IPS DF 6.9 (cell line): ENCODE measurements at places on chromosomes 11 and 22.
A peak's percentile ranks its signal among the peaks of the same experiment; 100 is the strongest.

DNA sequence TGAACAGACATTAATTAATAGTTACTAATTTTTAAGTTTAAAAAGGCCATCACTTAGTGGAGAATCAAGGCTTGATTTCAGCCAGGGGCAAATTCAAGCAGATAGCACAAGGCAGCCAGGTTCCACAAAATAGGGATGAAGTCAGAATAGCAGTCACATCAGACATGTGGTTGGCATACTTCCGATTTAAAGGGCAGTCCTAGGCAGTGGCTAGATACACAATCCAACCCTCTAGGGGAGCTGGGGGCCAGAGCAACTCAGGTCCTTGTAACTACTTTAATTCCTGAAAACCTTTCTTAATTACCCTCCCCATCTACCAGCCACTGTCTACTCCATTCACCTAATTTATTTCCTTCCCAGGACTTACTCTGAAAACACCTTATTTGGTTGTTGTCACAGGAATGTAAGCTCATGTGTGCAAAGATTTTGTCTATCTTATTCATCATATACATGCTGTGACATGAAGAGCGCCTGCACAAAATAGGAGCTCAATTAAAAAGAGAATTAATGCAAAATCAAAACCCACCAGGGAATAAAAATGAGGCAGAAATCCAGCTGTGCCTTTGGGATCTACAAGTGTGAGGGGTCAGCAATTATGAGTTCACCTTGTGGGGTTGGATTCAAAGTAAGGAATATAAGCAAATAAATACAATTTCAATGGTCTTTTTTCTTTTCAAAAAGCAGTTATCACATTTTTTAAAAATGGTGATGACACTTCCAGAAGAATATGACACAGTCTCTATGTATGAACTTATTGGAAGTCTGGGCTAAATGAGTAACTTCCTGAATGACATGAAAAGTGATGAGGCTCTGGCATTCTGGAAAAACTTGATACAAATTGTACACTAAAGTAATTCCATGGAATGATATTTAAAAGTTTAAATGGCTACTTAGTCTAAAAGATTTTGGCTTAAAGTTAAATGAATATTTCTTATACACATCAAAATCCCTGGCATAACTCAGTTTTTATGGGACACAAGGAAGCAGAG, 53.8 kb downstream of the COPB1 start:
- no peak for DNase-seq

GRCh38 chr22:50070366-50070765, 12.3 kb upstream of the TTLL8 start:
- no peak for DNase-seq

DNA sequence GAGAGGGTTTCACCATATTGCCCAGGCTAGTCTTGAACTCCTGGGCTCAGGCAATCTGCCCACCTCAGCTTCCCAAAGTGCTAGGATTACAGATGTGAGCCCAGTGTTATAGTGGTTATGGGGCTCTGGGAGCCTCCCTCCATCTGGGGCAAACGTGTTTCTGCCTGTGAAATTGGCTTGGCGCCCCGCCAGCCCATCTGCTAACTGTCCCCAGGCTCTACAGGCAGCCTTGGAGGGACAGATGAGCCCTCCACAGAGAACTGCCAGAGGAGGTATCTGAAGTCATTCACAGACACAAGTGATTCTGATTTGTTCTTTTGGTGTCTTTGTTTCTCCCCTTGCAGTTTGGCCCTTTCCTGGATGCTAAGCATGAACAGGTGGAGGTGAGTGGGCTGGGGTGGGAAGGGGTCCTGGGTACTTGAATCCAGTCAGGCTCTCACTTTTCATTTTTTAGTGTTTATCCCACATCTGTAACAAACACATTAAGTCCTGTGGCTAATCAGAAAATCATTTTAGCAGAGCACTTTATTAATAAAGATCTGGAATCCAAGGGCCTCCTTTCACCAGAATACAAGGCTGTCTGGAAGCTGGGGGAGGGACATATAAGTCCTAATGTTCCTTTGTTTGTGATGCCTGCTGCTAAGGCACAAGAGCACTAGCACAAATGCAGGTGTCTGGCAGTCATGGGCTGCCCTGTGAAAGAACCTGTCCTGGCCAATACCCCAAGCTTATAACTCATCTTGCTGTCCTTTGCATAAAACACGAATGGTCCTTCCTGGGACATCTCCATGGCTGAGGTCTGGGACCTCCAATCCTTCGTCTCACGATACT, 25.7 kb upstream of the CDC42EP2 start:
- DNase-seq = no peak

GRCh38 chr11:34395916-34396550, 38.2 kb upstream of the ABTB2 start:
- DNase-seq = no peak

- DNase-seq = no peak
Measured at GRCh38 chr11:69468221-69468620, 13.2 kb upstream of the LINC01488 start.

DNA sequence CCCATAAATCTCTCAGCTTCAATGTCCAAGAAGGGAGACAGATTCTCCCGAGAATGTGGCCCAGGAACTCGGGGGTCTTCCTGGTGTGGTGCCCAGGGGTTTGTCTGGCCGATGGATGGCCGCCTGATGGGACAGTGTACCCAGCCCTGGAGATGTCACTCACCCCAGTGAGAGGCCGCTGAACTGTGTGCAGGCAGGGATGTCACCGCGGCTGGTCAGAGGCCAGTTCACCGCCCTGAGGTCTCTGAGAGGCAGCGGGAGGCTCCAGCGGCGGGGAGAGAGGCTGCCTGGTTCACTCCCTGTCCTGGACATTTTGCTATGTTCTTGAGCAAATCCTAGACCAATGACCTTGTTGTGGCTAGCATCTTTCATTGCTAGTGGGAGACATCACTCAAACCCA, 1349.5 kb downstream of the BRD1 start:
- no peak for DNase-seq

DNA sequence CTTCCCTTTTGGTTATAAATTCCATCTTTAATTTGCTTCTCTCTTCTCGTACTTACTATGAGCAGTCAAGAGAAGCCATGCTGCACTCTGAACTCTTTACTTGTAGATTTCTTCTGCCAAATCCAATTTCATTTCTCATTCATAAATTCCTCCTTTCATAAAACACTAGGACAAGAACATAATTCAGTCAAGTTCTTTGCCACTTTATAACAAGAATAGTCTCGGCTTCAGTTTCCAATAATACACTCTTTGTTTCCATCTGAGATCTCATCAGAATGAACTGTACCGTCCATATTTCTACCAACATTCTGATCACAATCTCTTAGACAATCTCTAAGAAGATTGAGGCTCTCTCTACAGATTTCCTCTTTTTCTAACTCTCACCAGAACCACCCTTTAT, 25.1 kb downstream of the IZUMO1R start:
- DNase-seq = no peak

GRCh38 chr11:2685051-2685450, 14.7 kb downstream of the KCNQ1OT1 start:
- no peak for DNase-seq

GRCh38 chr22:24046024-24046423, 34.9 kb downstream of the CABIN1 start:
- DNase-seq = no peak

GRCh38 chr22:36162127-36163034, 1.8 kb upstream of the APOL3 start:
- DNase-seq = no peak

- DNase-seq = no peak
Measured at GRCh38 chr22:49933236-49934159, 15.1 kb downstream of the CRELD2 start.

- no peak for DNase-seq
Measured at GRCh38 chr11:8686325-8686724, 3.7 kb downstream of the RPL27A start.

- DNase-seq = no peak
Measured at GRCh38 chr11:35488117-35488516, 37.3 kb downstream of the PAMR1 start.

DNA sequence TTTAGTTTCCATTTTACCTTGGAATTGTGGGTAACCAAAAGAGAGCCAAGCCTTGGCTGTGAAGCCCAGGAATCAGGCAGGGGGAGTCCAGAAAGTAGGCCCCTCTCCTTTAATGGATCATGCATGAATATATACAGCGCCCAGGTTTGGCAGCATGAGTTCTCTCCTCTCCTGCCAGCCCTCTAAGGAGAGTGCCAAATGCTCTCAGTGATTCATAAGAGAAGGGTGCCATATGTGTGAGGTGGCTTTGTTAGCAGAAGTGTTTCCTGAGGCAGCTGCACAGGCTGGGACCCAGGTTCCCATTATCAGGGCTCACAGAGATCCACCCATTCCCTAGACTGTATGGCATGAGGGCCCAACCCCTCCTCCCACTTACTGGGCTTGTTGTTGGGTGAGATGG, 52.3 kb upstream of the SCUBE2 start:
- no peak for DNase-seq

DNA sequence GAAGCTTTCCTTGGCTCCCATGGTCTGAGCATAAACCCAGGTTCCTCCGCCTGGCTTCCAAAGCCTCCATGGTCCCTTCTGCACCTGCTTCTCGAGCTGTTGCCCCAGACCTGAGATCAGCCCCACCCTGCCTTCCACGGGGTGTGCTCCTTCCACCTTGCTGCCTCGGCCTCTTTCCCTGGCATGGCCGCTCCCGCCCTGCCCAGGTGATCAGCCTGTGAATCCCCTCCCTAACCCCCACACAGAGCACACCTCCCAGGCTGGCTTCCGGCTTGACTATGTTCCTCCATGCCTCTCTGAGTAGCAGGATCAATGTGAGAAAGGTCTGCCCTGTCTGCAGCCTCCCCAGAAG, 2.7 kb upstream of the PPP6R3 start:
- no peak for DNase-seq

DNA sequence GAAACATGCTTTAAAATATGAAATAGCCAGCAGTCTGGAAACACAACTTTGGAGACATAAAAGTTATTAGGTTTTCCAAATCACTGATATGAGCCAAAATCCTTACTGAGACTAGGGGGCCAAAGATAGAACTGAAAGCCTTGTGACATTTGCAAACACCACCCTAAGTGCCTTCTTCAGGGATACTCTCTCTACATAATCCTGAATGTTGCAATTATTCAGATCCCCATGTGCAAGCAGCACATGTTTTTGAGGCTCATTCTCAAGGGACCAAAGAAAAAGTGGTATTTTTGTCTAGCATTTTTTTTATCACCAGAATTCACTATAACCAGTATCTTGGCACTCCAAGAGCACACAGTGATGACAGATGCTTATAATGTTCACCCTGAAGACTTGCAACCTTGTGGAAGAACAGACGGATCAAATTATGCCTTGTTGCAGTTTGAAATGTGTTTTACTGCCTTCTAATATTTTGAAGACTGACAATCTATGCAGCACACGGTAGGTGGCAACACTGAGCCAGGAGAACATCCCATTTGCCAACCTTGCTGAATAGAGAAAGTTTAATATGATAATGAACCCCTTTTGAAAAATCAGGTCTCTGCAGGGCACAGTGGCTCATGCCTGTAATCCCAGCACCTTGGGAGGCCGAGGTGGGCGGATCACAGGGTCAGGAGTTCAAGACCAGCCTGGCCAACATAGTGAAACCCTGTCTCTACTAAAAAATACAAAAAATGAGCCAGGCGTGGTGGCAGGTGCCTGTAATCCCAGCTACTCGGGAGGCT, 78.5 kb downstream of the PLEKHA7 start:
- peak; percentile 39 for DNase-seq

- no peak for DNase-seq
Measured at GRCh38 chr22:21861264-21861848, 6.1 kb downstream of the MAPK1 start.

GRCh38 chr22:38733329-38733723, 22.5 kb downstream of the SUN2 start:
- DNase-seq = no peak

DNA sequence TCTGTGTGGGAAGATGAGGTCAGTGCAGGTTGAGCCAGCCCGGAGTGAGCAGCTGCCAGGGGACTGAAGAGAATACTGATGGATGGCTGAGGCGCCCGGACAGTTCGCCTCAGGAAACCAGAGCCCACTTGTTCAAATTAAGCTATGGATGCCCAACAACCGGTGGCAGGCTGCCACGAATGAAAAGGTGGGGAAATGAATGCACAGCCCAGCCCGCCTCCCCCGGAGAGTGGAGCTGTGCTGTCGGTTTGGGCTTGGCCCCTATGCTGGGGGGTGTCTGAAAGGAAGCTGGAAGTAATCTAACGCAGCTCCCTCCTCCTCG, 21.9 kb downstream of the HSPA8 start:
- no peak for DNase-seq

DNA sequence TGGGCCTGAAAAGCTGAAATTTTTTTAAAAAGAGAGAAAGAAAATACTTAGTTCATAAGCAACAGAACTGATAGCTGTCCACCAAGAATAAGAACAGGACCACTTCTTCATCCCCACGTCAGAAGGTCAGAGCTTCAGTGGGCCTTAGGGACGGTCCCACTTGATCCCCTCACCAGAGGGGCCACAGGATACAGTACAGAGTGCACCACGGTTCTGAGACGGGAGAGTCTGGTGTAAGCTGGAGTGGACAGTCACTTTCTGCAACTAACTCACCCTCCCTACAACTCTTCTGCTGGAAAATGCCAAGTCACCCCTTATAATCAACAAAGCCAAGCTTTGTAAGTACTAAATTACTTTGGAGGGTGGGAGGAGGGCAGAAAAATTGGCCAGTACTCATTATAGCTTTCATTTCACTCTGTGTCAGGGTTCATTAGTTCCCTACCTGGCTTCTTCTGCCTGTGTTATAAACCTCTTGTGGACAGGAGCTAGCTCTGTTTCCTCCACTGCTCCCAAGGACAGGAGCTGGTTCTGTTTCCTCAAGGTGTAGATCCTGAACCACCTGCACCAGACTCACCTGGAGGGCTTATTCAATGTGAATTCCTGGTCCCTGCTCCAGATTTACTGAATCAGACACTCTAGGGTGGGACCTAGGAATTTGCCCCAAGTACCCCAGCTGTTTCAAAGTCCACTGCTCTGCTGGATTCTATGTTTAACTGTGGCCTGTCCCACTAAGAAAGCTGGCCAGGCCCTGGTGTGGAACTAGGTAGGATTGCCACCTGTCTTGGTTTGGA, 39.6 kb downstream of the SCGB1A1 start:
- DNase-seq = no peak

DNA sequence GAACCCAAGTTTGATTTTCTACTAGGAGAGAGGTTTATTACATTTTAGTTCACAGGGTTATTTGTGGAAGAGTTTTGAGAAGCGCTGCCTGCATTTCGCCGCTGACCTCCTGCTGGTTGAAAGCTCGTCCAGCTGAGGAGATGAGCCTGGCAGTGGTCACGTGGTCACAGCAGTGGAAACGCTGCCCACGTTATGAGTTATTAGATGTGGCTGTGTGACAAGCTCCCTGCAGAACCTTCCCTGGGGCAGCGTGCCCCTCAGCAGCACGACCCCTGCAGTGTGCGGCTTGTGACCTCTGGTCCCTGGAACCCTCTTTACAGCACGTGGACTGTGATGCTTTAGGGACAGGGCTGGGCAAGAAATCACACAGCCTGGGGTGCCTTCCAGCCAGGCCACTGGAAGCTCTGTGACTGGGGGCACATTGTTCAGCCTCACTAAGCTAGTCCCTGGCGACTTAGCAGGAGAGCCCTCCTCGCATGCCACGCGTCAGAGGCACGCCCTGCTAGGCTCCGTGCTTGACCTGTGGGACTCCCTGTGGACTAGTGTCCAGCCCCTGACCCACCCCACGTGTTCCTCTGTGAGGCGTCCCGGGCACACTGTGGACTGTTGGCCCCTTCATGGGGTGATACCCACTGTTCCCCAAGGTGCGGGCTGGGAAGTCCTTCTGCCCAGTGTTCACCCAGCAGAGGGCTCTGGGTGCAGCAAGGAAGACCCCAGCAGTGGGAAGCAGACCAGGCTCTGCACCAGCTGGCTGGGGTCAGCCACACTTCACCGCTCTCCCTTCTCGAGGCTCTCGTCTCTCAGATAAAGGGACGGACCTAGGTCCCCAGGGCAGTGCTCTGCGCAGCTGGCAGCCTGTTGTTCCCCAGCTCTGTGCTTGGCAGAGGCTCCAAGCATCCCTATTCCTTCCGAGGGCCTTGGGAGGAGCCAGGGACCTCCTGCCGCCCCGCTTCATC, 349.5 kb downstream of the TBC1D22A start:
- no peak for DNase-seq
